ENCODE measurements at places on chromosomes 13 and 19.
A peak's percentile ranks its signal among the peaks of the same experiment; 100 is the strongest.

GRCh38 chr13:40662866-40663265 is 3.6 kb downstream of the FOXO1 start:
- peak; percentile 17 for DNase-seq

- DNase-seq: no peak
Measured at GRCh38 chr13:34862716-34863115, 79.4 kb upstream of the NBEA start.

DNA sequence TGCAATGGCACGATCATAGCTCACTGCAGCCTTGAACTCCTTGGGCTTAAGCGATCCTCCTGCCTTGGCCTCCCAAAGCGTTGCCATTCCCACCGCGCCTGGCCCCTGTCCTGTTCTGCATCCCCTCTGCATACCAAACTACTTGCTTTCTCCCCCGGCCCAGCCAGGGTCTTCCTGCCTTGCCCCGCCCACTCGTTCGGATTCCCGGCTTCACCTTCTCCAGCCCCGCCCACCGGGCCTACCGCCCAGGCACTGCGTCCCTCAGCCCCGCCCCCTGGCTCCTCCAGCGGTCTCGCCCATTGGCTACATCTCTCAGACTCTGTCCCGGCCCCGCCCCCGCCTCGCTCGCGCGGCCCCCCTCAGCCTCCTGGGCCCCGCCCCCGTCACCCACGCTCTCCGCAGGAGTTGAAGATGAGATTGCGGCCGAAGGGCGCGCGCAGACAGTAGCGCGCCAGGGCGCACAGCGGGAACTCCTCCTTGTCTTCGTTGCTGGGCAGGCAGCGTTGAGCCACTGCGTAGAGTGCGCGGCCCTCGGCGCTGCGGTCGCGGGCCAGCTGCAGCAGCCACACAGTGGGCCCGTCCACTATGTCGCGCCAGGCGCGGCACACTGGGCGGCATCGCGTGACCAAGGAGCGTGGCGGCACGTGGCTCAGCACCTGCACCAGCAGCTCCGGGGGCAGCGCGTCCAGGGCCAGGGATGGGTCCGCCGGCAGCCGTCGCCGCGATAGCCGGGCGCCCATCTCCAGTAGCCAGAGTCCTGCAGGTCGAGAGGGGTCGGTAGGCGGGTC is 19.0 kb downstream of the MRPS12 start:
- DNase-seq: peak; percentile 74

- peak; percentile 61 for DNase-seq
Measured at GRCh38 chr19:16143399-16144215, at the start of gene HSH2D. Gene HSH2D (plus strand): TSS chr19:16143685. CDS start chr19:16148751, 5,066 bp downstream.

GRCh38 chr13:112875627-112876026 is 93.4 kb upstream of the MCF2L start:
- DNase-seq: no peak

GRCh38 chr19:35134601-35135242 is at the start of gene LGI4:
Gene LGI4 (minus strand): TSS chr19:35135059. CDS start chr19:35134680, 379 bp downstream.
- DNase-seq: no peak

- DNase-seq: no peak
Measured at GRCh38 chr19:42261763-42262162, 6.8 kb upstream of the ERF start.

DNA sequence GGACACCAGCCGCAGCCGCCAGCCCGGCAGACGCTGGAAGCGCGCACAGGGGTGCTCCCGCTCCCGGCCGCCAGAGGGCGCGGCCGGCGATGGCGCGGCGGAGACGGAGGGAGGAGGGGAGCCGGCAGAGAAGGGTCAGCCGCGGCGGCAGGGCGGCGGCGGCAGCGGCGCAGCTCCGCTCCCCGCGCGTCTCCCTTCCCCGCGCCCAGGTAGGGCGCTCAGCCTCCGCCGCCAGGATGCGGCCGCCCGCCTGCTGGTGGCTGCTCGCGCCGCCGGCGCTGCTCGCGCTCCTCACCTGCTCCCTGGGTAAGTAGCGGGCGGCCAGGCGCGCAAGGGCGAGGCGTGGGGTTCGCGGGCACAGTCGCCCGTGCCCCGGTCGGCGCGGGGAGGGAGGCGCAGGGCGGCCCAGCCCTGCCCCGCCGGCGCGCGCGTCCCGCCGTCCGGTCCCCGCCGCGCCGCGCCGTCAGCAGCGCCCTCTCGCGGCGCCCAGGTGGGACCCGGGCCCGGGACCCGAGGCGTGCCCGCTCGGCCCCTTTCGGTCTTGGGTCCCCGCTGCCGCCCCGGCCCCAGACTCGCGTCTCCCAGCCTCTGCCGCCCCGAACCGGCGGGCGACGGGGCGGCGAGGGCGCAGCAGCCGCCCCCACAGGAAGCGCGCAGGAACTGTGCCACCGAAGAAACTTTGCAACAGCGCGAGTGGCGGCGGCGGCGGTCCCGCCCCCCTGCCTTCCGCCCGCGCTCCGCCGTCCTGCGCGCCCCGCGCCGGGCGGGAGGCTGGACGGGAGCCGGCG is at the start of gene B3GLCT:
TSS of gene B3GLCT (plus strand) at position 127 of the 788 bp plus-strand sequence. CDS start at position 237, 110 bp downstream.
- DNase-seq: peak; percentile 74

DNA sequence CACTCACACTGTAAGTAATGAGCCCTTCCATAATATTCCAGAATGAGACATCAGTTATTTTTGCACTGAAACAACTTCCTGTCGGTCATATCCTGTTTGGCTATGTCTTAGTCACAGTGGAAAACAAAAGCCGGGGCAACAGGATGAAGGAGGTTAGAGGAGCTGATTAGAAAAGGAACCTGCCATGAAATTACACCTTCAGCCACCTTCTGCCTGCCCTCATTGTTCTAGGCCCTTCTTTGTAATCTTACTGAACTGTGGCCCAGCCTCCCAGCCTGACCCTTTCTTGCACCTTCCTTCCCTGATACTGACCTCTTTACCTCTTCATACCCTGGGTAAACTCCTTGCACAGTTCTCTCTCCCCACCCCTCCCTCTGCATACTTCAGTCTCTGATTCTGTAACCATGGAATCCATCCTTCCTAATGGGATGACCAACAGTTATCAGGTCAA is 67.3 kb downstream of the DOCK9 start:
- DNase-seq: no peak

- DNase-seq: no peak
Measured at GRCh38 chr13:29105779-29106178, 285.6 kb downstream of the MTUS2 start.

GRCh38 chr19:1363599-1363998 is 20.1 kb upstream of the NDUFS7 start:
- no peak for DNase-seq

- DNase-seq: no peak
Measured at GRCh38 chr13:109118521-109118920, 489.1 kb downstream of the MYO16 start.

DNA sequence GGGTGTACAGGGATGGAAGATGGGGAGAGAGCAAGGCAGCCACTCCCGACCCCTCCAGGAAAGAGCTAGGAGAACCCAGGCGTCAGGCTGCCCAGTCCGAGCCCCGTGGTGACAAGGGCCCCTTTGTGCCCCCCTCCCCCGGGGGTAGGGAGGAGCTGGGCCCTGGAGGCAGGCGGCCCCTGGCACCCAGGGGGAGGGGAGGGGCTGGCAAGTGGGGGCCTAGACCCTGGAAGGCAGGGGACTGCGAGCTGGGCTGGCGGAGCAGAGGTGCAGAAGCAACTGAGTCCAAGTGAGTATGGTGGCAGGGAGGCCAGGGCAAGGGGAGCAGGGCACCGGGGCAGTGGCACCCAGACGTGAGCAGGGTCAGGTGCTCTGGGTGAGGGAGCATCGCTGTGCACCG is at the start of gene MAG:
TSS of gene MAG (plus strand) at position 246 of the 400 bp plus-strand sequence. CDS start 3,248 bp downstream, outside the sequence.
- no peak for DNase-seq

DNA sequence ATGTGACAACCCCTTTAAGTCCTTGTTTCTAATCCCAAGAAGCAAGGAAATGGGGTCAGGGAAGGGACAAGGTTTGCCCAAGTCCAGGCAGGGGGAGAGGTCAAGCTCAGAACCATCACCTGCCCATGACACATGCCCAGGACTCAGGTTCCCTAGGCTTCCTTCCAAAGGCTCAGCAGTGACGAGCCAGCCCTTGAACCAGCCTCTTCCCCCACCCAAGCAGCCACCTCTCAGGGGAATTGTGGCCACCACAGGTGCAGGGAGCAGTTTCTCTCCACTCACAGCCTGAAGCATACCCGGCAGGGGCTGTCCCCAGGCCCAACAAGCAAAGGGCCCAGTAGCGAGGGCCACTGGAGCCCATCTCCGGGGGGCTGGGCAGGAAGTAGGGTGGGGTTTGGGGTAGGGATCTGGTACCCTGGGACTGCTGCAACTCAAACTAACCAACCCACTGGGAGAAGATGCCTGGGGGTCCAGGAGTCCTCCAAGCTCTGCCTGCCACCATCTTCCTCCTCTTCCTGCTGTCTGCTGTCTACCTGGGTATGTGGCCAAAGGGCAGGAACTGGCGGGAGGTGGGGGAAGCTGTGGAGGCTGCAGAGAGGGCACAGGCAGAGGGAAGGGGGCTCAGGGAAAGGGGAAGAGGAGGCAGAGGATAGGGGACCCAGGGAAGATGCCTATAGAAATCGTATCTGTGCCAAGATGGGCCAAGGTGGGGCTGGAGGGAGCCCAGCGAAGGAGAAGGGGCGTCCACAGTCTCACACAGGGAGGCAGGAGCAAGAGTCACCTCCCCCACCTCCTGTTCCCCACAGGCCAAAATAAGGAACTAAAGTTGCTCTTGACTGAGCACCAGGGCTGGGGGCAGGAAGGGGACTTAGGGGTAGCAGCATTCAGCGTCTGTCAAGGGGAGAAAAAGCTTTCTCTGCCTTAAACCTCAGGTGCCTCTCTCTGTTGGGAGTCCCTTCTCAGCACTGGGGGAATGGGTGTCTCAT is at the start of gene CD79A:
TSS of gene CD79A (plus strand) at position 433 of the 986 bp plus-strand sequence. CDS start at position 459, 26 bp downstream.
- no peak for DNase-seq

GRCh38 chr13:48426052-48426451 is 13.1 kb upstream of the LPAR6 start:
- DNase-seq: no peak

DNA sequence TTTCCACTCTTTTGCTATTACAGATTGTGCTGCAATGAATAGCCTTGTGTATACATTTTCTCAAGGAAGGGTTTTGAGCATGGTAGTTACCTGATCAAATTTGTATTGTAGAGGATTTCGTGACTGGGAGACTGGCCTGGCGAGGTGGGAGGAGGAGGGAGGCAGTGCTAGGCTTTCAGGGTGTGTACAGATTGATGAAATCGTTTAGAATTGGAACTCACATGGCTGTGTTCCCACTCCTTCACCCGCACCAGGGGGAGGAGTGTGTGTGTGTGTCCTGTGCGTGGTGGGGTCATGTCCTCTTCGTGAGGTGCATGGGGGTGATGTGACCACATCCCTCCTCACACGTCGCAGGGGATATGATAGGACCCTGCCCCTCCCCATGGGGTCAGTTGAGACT is 8.3 kb downstream of the PGLYRP1 start:
- DNase-seq: no peak

DNA sequence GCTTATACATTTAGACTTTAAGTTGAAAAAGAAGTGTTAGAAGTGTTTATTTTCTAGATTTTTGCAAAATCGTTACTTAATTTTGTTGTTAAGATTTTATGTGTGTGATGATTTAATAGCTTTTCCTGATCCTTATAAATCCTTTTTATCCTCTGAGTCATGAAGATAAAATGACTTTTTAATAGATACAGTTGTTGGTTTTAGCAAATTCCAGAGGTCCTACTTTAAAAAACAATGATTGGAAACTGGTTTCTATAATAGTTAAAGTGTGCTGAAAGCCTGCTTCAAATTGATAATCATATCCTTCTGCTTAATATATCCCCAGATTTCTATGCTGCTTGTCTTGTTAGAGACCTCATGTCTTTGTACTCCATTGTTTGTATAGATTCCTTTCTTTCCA is 39.0 kb downstream of the RNASEH2B start:
- no peak for DNase-seq

DNA sequence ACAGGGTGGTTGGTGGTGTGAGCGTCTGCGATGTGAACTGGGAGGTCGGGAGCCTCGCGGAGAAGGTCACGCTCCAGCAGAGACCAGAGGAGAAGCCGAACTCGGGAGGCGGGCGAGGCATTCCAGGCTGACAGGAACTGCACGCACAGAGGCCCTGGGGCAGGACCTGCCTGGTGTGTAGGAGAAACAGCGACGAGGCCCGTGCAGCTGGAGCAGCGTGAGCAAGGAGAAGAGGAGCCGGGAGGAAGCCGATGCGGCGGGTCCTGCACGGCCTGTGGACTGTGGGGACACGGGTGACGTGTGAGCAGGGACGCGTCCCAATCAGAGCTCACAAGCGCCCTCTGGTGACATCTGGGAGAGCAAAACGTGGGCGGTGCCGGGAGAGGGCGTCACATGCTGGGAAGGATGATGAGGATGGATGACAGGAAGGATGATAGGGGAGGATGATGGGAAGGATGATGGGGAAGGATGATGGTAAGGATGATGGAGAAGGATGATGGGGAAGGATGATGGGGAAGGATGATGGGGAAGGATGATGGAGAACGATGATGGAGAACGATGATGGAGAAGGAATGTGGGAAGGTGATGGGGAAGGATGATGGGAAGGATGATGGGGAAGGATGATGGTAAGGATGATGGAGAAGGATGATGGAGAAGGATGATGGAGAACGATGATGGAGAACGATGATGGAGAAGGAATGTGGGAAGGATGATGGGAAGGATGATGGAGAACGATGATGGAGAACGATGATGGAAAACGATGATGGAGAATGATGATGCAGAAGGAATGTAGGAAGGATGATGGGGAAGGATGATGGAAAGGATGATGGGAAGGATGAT is 16.1 kb upstream of the MADCAM1 start:
- no peak for DNase-seq

DNA sequence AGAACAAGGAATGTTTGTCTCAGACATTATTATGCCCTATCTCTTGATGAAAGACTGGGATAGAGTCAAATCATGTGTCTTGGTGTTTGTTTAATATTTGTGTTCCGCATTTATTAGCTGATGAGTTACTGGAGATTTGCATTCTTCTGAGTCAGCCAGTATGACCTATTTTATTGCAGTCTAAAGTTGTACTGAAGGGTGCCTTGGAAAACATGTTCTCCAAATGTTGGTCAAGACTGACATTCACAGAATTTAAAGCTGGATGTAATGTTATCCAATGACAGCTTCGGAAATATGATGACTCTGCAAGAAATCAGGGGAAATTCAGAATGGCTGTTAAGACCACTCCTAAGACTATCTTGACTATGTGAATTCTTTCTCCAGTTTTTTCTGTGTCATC is 134.0 kb downstream of the KCNRG start:
- no peak for DNase-seq

GRCh38 chr19:30799865-30800755 is 427.9 kb downstream of the ZNF536 start:
- DNase-seq: peak; percentile 2

DNA sequence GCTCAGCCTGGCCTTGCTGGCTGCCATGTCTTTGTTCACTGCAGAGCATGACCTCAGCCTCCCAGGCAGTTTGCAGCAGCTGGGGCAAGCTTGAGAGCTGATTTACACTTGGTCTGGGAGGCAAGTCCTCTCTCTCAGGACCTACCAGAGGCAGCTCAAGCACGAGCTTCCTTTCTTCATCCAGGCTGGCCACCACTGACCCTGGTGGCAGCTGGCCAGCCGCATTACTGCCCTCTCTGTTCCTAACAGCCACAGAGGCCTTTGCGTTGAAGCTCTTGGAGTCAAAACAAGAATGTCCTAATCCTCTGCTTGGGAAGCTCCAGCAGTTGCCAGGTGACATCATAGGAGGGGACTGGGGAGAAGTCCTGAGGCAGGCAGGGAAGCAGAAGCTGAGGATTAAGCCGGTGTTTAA is 85.7 kb downstream of the NUFIP1 start:
- DNase-seq: no peak

DNA sequence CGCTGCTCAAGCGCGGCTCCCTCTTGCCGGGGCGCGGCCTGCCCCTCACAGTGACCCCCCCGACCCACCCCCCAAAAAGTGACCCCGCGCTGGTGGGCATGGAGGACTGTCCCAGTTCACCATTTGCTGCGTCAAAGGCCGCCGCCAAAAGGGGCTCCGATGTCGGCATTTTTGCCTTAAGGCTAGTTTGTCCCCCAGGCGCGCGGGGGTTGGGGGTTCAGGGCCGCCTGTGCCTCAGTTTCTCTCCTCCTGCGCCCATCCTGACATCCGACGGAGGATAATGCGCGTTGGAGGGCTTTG is 17.1 kb downstream of the NFIX start:
- DNase-seq: no peak
